Stimulated activated CD4-positive, alpha-beta T cell treated with anti-CD3 and anti-CD28 coated beads, Interleukin-1b, Interleukin-23, amount 100 ng/mL, for 1 hour (primary cell): ENCODE measurements at places on chromosomes 1 and 21.

DNA sequence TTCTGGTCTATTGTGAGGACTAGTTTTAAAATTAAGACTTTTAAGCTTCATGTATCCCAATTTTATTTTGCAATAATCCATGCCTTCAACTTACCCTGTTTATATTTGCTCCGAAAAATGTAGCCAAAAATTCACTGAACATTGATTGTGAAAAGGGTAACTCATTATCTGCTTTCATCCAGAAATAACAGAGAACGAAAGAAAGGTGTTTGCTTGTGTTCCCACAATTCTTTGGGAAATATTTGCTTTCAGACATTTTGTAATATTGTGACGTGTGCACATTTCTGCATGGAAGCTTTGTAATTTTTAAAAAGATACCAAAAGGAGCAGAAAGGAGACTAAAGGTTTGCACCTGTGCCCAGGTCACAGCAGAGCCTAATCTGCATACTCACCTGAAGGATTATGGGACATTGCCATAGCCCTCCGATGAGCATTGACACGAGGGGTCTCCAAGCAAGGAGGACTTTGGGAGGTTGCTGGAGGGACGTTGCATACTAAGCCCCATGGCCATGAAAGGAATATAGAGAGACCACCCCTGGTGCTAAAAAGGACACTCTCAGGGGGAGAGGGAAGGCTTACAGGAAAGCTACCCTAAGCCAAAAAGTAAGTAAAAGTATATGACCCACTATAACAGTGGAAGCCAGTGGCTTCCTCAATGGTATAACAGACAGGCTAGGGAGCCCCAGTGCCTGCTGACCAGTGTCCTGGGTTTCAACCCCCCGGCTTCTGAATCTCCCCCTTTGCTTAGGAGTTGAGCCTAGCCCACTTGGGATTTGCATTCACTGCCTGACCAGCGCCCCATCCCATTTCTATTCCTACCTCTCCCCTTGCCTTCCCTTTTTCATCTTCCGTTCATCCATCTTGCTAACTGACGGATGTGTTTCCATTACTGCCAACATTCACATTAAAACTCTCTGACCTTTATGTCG lies 148.6 kb upstream of the ZC3H12A start:
- DNase-seq = no peak

GRCh38 chr1:12081648-12082396 lies 18.7 kb downstream of the TNFRSF8 start:
- no peak for DNase-seq

DNA sequence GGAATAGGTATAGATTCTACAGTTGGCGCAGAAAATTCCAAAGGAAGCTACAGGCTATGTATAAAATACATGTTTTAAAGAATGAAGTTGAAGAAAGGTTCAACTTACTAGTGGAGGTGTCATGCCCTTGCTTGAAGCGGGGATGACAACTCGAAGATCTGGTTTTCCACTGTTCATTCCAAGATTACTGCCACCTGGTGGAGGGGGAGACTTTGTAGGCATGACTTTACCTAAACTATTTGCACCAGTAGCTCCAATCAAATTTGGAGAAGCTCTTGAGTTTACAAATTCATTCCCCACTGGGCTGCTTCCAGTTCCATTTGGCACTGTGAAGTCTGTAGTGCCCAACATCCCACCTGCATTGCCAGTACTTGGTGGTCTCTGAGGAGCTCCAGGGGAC lies 81.7 kb downstream of the AXDND1 start:
- no peak for DNase-seq

DNA sequence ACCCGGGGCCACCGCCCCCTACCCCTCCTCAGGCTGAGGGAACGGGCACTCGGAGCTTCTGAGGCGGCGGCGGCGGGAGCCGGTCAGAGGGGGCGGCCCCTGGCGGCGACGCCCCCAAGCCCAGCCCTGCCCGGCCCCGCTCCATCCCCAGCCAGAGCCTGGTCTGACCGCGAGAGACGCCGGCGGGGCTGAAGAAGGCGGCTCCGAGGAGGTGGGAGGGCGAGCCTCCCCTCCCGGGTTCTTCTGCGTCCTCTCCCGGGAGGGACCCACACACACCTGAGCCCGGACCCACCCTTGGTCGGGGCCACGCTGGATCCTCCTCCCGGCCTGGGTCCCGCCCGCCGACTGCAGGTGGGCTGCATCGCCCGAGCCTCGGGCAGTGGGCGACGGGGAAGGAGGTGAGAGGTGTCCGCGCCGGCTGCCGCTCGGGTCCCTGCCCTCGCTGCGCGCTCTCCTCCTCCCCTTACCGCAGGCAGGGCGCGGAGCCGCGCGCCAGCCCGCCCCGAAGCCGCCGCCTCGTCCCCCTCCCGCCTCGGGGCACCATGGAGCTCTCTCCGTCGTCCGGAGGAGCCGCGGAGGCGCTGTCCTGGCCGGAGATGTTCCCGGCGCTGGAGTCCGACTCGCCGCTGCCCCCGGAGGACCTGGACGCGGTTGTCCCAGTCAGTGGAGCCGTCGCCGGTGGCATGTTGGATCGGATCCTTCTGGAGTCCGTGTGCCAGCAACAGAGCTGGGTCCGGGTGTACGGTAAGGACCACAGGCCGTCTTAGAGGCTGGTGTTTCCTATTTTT lies at the start of gene RASAL2:
Gene RASAL2, plus strand, starts transcription at position 154 of the 788 bp plus-strand sequence. Its CDS starts 389 bp downstream, at position 543.
- no peak for DNase-seq

DNA sequence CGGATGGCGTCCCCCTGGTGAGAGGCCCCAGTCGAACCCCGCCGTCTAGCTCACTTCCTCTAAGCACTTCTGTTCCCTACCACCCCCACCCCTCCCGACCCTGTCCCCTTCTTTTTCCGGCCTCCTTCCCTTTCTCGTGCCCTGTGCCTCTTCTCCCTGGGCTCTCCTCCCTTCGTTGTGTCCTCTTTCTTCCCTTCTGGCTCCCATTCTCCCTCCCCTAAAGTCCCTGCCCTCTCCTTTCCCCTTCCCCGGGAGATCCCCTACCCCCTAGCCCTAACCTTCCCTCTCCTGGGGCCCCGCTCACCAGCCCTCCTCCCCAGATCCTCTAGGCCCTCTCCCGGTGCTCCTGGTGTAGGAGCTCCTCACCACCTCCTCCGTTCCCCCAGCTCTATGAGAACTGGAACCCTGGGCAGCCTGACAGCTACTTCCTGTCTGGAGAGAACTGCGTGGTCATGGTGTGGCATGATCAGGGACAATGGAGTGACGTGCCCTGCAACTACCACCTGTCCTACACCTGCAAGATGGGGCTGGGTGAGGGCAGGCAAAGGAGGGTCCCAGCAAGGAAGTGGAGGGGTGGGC lies 15.9 kb downstream of the BCAN start:
- DNase-seq = no peak

DNA sequence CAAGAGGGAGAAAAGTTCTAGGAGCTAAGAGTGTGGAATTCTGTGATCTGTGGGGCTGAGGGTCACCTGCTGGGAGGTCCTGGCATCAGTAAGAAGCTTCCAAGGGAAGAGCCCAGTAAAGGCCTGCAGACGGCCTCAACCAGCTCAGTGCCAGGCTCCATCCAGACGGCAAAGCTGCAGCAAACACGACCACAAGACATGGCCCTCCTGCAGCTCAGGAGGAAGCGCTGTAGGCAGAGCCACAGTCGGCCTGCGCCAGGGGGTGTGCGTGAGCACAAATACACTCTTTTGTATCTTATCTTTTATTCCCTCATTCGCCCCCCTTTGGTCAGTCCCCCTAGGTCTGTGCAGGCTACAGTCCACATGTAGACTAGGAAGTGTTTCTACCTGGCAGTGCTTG lies 13.4 kb downstream of the C1orf174 start:
- DNase-seq = no peak

- DNase-seq = no peak
Measured at GRCh38 chr1:220353229-220354012, 81.2 kb upstream of the RAB3GAP2 start.

GRCh38 chr1:34590211-34590623 lies 164.6 kb upstream of the GJB5 start:
- no peak for DNase-seq

DNA sequence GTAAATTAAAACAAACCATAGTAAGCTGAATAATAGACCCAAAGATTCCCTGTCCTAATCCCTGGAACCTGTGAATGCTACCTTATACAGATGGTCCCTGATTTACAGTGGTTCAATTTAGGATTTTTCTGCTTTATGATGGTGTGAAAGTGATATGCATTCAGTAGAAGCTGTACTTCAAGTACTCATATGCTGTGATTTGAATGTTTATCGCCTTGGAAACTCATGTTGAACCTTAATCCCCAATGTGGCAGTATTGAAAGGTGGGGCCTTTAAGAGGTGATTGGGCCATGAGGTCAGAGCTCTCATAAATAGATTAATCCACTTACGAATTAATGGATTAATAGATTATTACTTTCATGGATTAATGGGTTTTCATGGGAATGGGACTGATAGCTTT lies 10.6 kb upstream of the RRP15 start:
- no peak for DNase-seq

GRCh38 chr1:234848972-234849649 lies 239.1 kb upstream of the IRF2BP2 start:
- DNase-seq = no peak
